ENCODE measurements at places on chromosomes 12 and 14.

- DNase-seq: peak; percentile 24
These were observed 280.1 kb downstream of the VRK1 start for GRCh38 chr14:97077253-97077653.

DNA sequence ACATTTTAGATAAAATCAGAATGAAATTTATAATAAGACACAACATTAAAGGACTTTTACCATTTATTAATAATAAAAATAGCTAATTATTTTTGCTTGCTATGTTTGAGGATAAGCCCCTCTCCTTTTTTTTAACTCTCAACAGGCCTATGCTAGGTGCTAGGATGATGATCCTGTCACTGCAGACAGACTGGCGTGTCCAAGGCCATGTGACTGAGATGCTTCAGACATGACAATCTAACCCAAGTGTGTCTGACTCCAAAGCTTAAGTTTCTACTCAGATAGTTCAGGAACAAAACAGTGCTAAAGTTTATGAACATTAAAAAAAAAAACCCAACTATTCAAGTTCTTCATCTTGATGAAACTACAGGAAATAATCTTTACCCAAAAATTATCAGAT is 29.8 kb downstream of the PPP1R13B start:
- no peak for DNase-seq

DNA sequence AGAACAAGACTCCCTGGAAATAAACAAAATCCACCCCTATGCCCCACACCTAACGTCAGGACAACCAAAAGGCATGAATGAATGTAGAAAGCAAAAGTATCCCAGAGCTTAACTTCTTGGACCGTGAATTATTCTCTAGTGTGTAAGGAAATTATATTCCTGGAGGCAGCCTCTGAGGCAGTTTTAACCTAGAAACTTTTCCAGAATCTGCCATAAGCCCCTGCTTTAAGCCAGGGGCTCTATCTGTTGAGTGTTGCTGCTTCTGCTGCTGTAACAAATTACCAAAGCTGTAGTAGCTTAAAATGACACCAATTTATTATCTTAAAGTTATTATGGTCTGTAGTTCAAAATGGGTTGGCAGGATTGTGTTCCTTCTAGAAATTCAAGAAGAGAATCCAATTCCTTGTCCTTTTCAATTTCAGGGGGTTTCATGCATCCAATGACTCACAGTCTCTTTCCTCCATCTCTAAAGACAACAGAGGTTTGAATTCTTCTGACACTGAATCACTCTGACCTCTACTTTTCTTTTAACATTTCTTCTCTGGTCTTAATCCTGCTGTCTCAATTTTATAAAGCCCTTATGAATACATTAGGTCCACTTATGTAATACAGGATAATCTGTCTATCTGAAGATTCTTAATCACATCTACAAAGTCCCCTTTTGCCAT is 242.7 kb downstream of the ATXN7L3B start:
- no peak for DNase-seq

DNA sequence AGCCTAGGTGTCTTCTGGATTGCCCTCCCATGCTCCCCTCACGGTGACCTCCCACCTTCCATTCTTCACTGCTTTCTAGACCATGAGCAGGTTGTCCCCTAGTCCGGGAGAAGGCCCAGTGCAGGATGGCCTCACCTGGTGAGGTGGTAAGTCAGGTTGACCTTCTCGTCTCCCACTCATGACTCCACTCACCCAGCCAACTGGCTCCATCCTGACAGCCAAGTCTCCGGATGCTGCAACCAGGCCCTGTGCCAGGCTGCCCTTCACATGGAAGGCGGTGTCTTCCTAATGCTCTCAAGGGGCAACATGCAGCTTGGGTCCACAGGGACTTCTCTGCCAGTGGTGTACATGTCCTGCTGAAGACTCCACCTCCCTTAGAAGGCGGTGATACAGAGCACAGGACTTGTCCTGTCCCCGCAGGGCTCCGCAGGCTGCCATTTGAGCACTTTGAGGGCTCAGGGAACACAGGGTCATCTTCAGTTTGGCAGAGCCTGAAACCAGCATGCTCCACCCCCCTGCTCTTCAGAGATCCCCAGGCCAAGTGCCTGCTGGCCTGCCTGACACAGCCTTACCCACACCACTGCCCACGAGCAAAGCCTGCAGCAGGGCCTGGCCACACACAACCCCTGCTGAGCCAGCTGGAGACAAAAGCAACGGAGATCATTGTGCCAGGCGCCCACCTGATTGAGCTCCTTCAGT is 25.4 kb downstream of the BATF start:
- no peak for DNase-seq

GRCh38 chr14:32560209-32560857 is 231.2 kb downstream of the AKAP6 start:
- DNase-seq: no peak

- DNase-seq: peak; percentile 15
These were observed 31.4 kb downstream of the SSPN start for GRCh38 chr12:26226629-26227360.

DNA sequence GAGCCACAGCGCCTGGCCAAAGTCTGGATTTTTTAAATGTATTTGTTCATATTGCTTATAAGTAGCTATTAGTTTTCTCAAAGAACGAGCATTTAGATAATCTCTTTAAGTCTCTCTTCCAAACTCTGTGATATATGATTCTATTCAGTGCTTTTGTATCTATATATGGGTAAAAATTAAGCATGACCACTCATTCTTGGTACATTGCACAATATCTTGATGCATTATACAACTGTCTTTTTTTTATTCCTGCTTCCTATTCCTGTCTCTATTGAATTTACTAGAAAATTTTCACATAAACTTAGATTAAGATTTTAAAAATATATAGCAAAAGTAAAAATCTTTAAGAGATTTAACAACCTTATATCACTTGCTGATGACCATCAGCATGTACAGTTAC is 29.1 kb downstream of the SOCS2 start:
- no peak for DNase-seq

DNA sequence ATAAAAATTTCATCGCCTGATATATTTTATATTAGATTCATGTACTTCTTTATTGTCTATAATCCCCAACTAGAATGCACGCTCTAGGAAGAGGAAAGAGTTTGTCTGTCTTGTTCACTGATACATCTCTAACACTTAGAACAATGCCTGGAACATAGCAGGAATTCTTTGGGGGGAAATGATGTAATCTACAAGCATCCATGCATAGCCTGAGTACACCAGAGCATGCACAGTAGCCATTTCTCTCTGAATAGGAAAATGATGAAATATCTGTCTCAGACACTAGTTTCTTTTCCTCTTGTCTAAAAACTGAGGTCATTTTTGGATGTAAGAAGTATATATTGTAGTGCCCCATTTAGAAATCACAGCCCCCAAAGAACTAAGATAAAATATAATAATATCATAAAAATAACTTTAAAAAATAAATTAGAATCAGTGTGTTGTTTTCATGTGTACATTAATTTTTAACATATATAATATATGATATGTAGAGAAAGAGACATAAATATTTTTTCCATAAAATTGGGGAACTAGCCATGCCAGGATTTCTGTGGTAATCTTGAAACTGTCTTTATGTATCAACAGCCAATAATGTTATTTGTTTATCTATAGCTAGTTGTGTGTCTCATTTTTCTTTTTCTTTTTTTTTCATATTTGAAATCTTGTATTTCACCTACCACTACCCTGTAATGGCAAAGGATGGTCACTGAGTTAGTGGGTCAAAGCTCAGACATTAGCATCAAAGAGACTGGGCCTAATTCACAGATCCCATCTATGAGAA is 155.6 kb upstream of the TMCC3 start:
- peak; percentile 36 for DNase-seq

DNA sequence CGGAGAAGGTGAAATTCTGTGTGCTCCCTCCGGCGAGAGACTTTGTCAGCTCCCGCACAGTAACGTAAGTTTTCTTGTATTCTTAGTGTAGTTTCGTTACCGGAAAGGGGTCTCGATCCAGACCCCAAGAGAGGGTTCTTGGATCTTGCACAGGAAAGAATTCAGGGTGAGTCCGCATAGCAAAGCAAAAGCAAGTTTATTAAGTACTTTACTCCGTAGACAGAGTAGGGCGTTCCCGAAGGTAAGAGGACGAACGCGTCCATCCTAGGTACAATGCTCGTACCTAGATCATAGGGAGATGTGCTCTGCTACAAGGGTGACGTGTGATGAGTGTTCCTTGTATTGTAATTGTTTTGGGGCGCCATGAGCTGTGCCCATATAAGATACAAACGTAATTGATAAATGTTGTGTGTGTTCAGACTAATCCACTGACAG is 293 bp downstream of the IFI27L1 start:
- DNase-seq: no peak

- peak; percentile 53 for DNase-seq
These were observed 31.3 kb upstream of the LALBA start for GRCh38 chr12:48601013-48601756.

DNA sequence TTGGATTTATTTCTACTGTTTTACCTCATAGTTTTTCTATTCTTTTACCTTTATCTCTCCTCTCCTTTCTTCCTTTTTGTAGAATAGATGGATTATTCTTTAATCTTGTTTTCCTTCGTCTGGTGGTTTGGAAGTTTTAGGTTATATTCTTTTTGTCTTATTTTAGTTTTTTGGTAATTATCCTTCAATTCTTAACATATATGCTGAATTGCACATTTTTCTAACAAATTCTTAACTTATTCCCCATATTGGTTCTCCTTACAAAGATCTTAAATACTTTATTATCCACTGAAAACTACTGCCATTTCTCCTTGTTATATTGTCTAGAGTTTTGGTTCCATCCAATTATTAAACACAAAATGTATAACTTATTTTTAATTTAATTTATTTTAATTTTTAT is 42.3 kb downstream of the CATSPERB start:
- DNase-seq: no peak

- DNase-seq: peak; percentile 62
These were observed 276.2 kb downstream of the SSPN start for GRCh38 chr12:26471560-26471959.

DNA sequence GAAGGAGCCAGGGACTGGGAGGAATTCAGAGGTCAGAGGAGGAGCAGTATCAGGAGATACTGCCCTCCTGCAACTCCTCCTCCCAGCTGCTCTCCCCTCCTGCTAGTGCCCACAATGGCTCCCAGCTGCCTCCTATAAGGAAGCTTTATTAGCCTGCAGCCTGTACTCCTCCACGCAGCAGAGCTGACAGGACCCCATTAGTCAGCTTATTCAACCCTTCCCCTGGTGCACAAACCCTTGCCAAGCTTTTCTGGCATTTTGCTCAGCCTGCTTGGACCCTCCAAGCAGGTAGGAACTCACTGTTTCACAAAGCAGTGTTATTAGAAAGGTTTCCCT is 6.9 kb upstream of the AQP2 start:
- DNase-seq: no peak

GRCh38 chr14:56274556-56274955 is 156.3 kb downstream of the PELI2 start:
- no peak for DNase-seq

DNA sequence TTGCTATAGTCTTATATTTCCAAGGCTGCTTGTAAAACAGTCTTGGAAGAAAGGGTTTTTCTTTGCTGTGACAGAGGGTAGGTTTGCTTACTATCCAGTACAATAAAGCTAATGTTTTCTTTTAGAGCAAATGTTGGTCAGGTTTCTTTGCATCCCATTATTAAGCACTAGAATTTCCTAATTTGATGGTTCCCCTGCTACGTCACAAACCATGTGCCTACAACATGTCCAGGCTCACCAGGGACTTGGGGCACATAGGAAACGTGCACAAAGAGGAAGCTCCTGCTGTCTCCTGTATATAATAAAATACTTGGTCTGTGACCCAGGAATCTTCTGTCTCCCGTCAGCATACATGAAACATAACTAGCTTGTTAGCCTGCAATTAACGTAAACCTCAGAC is 486.3 kb upstream of the LRFN5 start:
- DNase-seq: no peak

- DNase-seq: no peak
These were observed 56.8 kb upstream of the FOXG1 start for GRCh38 chr14:28709571-28710305.

DNA sequence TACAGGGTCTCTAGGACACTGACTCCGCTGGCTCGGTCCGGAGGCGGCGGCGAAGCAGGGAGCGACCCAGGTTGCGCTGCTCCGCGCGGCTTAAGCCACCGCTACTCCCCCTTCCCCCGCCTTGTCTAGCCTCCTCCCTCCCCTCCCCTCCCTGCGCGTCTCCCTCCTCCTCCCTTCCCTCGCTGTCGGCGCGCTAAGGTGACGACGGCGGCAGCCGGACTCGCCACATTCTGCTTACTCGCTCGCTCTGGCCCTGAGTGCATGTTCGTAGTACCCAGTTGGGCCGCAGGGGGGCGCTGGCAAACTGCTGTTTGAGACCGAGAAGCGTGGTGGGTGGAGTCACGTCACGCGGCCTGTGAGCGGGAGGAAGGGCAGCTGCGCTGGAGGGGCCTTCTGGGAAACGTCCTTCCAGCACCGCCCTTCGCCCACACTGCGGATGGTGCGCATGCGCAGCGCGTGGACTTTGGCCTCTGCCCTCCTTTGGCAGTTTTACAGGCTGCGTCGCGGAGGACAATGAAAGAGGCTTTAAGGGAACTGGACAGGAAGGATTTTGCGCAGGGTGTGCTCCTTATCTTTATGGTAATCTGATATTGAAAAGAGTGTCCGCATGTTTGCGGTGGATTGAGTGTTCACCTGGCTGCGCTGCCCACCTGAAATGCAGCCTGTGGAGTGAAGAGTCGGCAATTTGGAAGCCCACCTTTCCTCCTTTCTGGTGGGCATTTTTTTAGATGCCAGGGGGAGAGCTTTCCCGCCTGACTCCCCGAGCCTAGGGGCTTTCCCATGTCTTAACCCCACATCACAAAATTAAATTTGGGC is at the start of gene SCAF11:
Gene SCAF11, minus strand, starts transcription at position 107 of the 816 bp plus-strand sequence. CDS start 26,407 bp downstream, outside the sequence.
- DNase-seq: peak; percentile 100

GRCh38 chr12:100234166-100234565 is 32.7 kb downstream of the DEPDC4 start:
- no peak for DNase-seq

DNA sequence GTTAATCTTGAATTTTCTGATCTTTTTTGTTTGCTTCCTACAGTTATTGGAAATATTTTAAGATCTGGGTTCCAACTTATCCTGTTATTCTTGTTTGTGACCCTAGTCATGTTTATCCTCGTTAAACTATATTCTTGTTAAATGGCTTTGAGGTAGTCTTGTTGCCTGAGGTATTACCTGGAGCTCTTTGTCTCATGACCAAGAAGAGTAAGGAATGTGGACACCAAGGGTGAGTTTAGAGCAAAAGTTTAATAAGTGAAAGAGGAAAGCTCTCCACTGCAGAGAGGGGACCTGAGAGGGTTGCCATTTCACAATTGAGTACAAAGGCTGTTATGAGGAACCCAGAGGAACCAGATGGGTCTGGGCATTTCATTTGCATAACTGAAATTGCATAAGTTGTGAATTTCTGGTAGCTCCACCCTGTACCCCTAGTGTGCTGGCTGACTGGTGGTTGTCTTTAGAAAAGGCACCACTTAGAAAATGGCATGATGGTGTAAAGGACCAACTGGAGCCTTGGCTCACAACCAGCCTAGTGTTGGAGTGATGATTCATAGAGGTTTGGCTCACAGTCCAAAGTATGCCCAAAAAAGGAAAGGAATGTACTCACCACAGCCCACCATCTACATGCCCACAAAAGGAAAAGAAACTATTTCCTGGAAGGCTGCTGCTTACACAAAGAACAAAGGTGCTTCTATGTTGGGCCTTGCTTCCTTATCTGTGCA is 36.7 kb upstream of the RESF1 start:
- no peak for DNase-seq

GRCh38 chr14:54936816-54937215 is 34.2 kb upstream of the GCH1 start:
- no peak for DNase-seq

- no peak for DNase-seq
These were observed 48.2 kb upstream of the PLXNC1 start for GRCh38 chr12:94100211-94100627.

All from GM06990 (cell line).